Stimulated activated CD8-positive, alpha-beta memory T cell treated with anti-CD3 and anti-CD28 coated beads, Interleukin-4, amount 100 ng/mL, for 48 hours (primary cell): ENCODE measurements at places on chromosomes 5 and 9.

DNA sequence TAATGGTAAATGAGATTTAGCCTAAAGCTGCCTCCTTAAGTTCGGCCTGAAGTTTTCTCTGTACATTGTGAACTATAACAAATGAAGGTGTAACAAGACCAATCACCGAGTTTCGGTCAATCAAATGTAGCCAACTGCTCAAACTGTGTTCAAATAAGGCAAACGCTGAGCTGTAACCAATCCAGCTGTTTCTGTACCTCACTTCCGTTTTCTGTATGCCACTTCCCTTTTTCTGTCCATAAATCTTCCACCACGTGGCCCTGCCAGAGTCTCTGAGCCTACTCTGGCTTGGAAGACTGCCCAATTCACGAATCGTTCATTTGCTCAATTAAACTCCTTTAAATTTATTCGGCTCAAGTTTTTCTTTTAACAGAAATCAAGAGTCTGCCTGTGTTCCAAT lies 193.5 kb upstream of the KLF9 start:
- no peak for DNase-seq

- no peak for DNase-seq
Measured at GRCh38 chr9:87381746-87382145, 115.9 kb upstream of the DAPK1 start.

DNA sequence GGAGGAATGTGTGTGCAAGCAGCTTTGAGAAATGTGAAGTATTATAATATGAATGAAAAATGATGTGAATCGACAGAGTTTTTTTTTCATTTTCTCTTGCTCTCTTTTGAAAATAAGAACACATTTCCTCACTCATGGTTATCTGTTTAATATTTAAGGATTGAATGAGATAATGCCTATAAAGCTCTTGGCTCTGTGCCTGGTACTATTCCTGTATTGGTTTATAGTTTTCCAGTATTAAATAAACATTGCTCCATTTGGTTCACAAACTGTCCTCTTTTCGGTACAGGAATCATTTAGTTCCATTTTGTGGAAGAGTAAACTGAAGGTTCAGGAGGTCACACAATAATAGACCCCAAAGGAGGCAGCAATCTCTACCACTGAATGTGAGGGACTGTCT lies 1185.5 kb upstream of the WWC1 start:
- no peak for DNase-seq

- no peak for DNase-seq
Measured at GRCh38 chr9:77933019-77933418, 98.6 kb downstream of the GNAQ start.

GRCh38 chr5:8842971-8843551 lies 702.8 kb downstream of the SEMA5A start:
- no peak for DNase-seq

- DNase-seq = no peak
Measured at GRCh38 chr9:107242073-107243030, 40.7 kb upstream of the RAD23B start.

DNA sequence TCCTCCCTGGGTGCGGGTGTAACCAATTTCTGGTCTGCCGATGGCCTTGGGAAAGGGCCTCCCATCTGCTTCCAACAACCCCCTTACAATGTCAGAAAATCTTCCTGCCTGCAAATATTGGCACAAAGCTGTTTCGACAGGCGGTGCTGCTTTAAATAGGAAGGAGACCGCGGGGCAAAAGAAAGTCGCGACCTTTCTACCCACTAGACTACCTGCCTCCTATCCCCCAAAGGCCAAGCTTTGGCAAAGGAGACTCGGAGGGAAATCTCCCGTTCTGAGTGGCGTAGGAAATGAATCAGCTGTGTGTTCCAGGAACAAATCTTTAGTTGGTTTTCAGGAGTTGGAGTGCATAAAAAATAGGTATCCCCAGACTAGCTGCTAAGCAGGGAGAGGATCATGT lies 36.8 kb upstream of the NFIB start:
- DNase-seq = no peak

DNA sequence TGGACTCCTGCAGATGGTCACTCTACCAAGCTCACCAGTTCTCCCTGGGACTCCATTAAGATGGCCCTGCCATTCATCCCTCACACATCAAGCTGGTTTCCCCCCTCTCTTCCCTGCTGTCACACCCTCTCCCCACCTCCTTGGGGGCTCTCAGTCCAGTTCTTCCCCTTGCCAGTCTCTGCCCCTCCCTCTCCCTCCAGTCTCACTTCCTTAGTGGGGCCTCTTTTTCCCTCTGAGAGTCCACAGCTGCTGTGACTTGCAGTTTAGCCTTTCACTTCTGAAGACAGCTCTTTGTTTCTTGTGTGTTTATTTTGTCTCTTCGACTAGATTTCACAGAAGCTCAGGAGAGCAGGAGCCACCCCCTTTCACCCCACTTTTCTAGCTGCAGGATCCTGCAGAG lies 10.5 kb downstream of the DOCK2 start:
- no peak for DNase-seq
